ENCODE measurements at places on chromosomes 13 and 19.
A peak's percentile ranks its signal among the peaks of the same experiment; 100 is the strongest.

DNA sequence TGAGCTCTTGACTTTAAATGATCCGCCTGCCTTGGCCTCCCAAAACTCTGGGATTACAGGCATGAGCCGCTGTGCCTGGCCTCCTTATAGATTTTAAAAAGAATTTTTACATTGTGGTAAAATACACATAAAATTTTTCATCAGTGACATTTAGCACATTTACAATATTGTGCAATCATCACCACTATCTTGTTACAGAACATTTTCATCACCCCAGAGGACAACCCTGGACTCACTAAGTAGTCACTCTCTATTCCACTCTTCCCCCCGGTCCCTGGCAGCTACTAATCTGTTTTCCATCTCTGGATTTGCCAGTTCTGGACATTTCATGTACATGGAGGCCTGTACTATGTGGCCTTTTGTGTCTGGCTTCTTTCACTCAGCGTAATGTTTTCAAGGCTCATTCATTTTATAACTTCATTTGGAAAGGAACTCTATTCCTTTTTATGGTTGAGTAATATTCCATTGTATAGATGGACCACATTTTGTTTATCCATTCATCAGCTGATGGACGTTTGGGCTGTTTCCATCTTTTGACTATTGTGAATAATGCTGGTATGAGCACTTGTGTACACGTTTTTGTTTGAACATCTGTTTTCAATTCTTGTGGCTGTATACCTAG, 19.9 kb downstream of the MEGF8 start:
- H3K36me3 ChIP-seq = no peaks in the 10 kb centered on the region
- H3K27ac ChIP-seq = no peak overlapping the region
- H3K4me3 ChIP-seq = no peak overlapping the region
- DNase-seq = no peak

GRCh38 chr13:44762911-44763310, 186.8 kb upstream of the TSC22D1 start:
- H3K4me3 ChIP-seq = no peak overlapping the region
- no peaks in the 10 kb centered on the region for H3K36me3 ChIP-seq
- H3K27me3 ChIP-seq = no peaks in the 10 kb centered on the region
- H3K4me1 ChIP-seq = no peaks in the 10 kb centered on the region
- H3K27ac ChIP-seq = no peak overlapping the region
- no peak for DNase-seq

GRCh38 chr13:66430269-66430668, 799.9 kb downstream of the PCDH9 start:
- H3K4me3 ChIP-seq = no peak overlapping the region
- no peaks in the 10 kb centered on the region for H3K27me3 ChIP-seq
- H3K36me3 ChIP-seq = no peaks in the 10 kb centered on the region

- H3K27ac ChIP-seq = no peak overlapping the region
- H3K4me1 ChIP-seq = no peaks in the 10 kb centered on the region
- no peak overlapping the region for H3K4me3 ChIP-seq
Measured at GRCh38 chr19:12949363-12950283, 4.0 kb downstream of the RAD23A start.

- H3K27ac ChIP-seq = no peak overlapping the region
- H3K27me3 ChIP-seq = no peaks in the 10 kb centered on the region
- no peaks in the 10 kb centered on the region for H3K36me3 ChIP-seq
- no peak for DNase-seq
- no peaks in the 10 kb centered on the region for H3K4me1 ChIP-seq
Measured at GRCh38 chr13:49777746-49778614, 14.5 kb downstream of the KPNA3 start.

DNA sequence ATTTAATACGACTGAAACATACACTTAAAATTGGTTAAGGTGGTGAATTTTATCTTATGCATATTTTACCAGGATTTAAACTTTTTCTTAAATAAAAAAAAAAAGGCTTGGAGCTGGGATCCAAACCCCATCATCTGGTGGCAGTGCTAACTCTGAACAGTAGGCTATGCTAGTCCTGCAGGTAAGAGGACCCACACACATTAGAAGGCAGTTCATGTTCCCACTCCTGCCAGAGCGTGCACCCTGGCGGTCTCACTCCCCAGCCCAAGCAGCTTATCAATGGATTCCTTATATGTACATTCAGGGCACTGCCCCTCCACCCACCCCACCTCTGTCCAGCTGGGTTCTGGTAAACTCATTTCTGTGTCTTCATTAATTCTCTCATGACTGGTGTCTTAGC, 31.3 kb upstream of the CEBPA start:
- H3K27me3 ChIP-seq = no peaks in the 10 kb centered on the region
- no peaks in the 10 kb centered on the region for H3K4me1 ChIP-seq
- H3K4me3 ChIP-seq = no peak overlapping the region
- no peaks in the 10 kb centered on the region for H3K36me3 ChIP-seq

GRCh38 chr13:77416666-77417212, 89.8 kb upstream of the MYCBP2 start:
- H3K27ac ChIP-seq = no peak overlapping the region
- no peak overlapping the region for H3K4me3 ChIP-seq
- no peaks in the 10 kb centered on the region for H3K36me3 ChIP-seq

DNA sequence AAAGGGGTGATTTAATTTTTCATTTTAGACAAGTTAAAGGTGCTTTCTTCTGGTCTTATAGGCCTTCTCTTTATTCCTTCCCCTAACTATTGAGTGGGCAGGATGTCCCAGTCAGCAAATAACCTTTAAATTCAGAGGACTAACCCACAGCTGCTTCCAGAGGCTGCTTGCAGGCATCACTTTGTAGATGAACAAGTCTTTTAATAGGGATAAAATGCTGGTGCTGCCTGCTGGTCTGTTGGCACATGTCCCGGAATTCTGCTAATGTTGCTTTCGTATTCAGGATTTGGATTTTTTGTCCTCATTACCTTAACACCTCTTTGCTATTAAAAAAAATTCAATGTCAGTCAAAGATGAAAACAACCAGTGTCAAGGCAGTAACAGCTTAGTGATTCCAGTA, 132.7 kb upstream of the KL start:
- no peak overlapping the region for H3K4me3 ChIP-seq
- no peaks in the 10 kb centered on the region for H3K4me1 ChIP-seq
- no peak for DNase-seq
- H3K27ac ChIP-seq = peak overlapping the region; percentile 43
- H3K27me3 ChIP-seq = no peaks in the 10 kb centered on the region

- no peak overlapping the region for H3K27ac ChIP-seq
- no peaks in the 10 kb centered on the region for H3K36me3 ChIP-seq
- no peaks in the 10 kb centered on the region for H3K27me3 ChIP-seq
- no peak for DNase-seq
Measured at GRCh38 chr19:48061401-48062344, 17.8 kb upstream of the CABP5 start.

- no peaks in the 10 kb centered on the region for H3K36me3 ChIP-seq
- no peaks in the 10 kb centered on the region for H3K4me1 ChIP-seq
- no peak for DNase-seq
- H3K27me3 ChIP-seq = no peaks in the 10 kb centered on the region
Measured at GRCh38 chr13:72259528-72259927, 392.5 kb upstream of the DACH1 start.

DNA sequence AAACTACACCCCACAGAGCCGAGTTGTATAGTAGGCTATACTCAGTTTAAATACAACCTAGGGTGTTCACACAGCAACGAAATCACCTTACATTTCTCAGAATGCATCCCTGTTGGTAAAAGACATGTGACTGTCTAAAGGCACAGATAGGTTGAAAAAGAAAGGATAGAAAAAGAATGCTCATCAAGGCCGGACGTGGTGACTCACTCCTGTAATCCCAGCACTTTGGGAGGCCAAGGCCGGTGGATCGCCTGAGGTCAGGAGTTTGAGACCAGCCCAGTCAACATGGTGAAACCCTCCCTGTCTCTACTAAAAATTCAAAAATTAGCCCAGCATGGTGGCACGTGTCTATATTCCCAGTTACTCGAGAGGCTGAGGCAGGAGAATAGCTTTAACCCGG, 3.8 kb upstream of the IL17D start:
- no peaks in the 10 kb centered on the region for H3K36me3 ChIP-seq
- no peaks in the 10 kb centered on the region for H3K27me3 ChIP-seq
- no peak for DNase-seq
- no peak overlapping the region for H3K27ac ChIP-seq

DNA sequence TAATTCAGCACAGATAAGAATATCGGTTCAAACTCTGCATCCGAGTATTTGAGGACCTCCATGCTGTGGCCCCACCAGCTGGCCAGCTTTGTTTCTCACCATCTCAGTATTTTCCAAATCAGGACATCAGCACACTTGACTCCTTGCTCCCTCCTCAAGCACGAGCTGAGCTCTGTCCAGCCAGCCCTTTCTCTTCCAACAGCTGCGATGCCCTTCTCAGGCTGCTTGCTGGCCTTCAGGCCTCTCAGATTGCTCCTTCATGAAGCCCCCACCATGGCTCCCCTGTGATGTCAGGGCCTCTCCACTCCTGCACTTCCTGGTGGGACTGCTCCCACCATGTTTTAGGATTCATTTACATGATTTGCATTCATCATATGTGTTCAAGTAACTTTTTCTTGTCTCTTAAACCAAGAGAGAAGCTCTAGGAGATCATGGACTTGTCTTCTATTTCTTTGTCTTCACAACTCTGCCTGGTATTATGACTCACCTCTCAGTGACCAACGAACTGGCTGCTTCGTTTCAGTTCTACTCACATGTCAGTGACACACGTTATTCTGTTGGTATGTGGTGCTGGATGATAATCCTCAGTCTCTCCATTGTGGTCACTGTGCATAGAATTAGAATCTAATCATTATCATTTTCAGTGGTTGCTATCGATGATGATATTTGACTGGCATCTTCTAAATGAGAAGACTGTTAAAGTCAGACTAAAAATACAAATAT, 471.7 kb downstream of the EFNB2 start:
- H3K27ac ChIP-seq = no peak overlapping the region
- no peaks in the 10 kb centered on the region for H3K27me3 ChIP-seq
- no peaks in the 10 kb centered on the region for H3K4me1 ChIP-seq
- no peaks in the 10 kb centered on the region for H3K36me3 ChIP-seq
- H3K4me3 ChIP-seq = no peak overlapping the region
- DNase-seq = no peak

GRCh38 chr19:34766386-34766785, 6.6 kb downstream of the ZNF599 start:
- no peak overlapping the region for H3K27ac ChIP-seq
- no peaks in the 10 kb centered on the region for H3K4me1 ChIP-seq
- DNase-seq = no peak
- H3K27me3 ChIP-seq = no peaks in the 10 kb centered on the region
- H3K36me3 ChIP-seq = no peaks in the 10 kb centered on the region

GRCh38 chr13:34076319-34076718, 258.4 kb downstream of the RFC3 start:
- H3K27me3 ChIP-seq = no peaks in the 10 kb centered on the region
- no peak overlapping the region for H3K27ac ChIP-seq
- H3K4me1 ChIP-seq = no peaks in the 10 kb centered on the region
- H3K4me3 ChIP-seq = no peak overlapping the region
- no peaks in the 10 kb centered on the region for H3K36me3 ChIP-seq
- no peak for DNase-seq

DNA sequence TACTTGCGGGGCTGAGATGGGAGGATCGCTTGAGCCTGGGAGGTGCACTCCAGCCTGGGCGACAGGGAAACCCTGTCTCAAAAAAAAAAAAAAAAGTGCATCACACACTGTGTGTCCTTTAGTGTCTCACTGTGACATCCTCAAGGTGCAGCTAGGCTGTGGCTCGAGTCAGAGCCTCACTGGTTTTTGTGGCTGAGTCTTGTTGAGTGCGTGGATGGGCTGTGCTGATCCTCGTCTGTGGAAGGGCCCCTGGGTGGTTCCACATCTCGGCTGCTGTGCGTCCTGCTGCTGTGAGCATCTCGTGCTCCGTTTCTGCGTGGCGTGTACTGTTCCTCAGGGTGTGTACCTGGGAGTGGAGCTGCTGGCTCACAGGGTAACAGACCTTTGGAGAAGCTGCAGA, 11.2 kb downstream of the STK11 start:
- no peak overlapping the region for H3K4me3 ChIP-seq
- DNase-seq = no peak
- H3K27ac ChIP-seq = no peak overlapping the region
- peaks cover 4% of the 10 kb centered on the region for H3K4me1 ChIP-seq

DNA sequence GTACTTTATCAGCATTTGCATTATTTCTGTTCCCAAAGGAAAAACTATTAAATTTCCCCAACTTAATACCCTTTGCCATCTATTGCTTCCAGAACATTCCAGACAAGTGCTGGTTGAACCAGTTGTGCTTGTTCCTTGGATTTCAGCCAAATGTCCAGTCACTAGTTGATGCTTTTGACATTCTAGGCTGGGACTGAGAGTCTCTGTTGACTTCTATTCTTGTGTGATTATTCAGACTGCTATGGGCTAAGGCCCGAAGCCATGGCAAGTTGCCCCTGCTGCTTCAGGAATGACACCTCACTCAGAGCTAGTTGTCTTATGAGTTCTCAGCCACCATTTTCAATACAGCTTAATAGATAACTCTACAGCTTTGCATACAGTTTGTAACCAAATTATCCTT, 458.1 kb upstream of the ARGLU1 start:
- no peak overlapping the region for H3K27ac ChIP-seq
- no peaks in the 10 kb centered on the region for H3K4me1 ChIP-seq
- H3K27me3 ChIP-seq = no peaks in the 10 kb centered on the region
- peak; percentile 19 for DNase-seq

All from uterus (tissue), 4 donors.